ENCODE measurements at places on chromosomes 7 and 10.

DNA sequence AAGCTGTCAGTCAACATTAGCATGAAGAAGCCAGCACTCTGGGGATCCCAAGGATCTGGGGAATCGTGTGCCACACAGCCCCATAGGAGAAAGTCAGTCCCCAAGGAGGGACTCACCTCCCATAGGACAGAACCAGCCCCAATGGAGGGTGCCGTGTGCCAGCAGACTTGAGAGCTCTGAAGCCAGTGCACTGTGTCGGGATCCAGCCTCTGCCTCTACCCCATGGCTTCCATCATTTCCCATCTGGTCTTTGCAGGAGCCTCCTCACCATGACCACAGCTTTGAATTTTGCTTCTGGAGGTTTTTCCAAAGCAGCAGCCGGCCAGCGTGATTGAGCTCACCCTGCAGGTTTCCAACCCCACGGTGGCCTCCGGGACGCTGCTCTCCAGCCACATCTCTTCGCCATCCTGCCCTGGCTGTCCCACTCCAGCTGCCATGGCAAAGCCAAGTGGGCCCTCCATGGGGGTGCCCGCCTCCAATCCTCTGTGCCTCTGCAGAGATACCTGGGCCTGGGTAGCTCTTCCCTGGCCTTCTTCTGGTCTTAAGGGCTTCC lies 171.8 kb upstream of the SHH start:
- DNase-seq = no peak

- DNase-seq = no peak
These were observed 152.7 kb downstream of the ZNF438 start for GRCh38 chr10:30878920-30879319.

DNA sequence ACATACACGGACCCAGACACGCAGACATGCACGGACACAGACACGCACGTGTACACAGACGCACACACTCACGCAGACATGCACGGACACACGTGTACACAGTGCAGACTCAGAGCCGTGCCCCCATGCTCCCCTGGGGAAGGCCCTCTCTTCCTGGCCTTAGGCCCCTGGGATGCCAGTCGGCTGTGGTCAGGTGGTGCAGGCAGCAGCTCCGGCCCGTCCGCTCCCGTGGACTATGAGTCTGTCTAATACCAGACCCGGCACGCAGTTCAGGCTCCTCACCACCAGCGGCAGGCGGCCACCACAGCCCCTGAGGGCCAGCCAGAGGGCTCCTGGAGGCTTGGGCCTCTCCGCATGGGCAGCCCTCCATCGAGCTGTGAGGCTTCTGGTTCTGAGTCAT lies 52.0 kb upstream of the NKX6-2 start:
- DNase-seq = no peak

- no peak for DNase-seq
These were observed 739 bp downstream of the MPP7 start for GRCh38 chr10:28302012-28302637.

DNA sequence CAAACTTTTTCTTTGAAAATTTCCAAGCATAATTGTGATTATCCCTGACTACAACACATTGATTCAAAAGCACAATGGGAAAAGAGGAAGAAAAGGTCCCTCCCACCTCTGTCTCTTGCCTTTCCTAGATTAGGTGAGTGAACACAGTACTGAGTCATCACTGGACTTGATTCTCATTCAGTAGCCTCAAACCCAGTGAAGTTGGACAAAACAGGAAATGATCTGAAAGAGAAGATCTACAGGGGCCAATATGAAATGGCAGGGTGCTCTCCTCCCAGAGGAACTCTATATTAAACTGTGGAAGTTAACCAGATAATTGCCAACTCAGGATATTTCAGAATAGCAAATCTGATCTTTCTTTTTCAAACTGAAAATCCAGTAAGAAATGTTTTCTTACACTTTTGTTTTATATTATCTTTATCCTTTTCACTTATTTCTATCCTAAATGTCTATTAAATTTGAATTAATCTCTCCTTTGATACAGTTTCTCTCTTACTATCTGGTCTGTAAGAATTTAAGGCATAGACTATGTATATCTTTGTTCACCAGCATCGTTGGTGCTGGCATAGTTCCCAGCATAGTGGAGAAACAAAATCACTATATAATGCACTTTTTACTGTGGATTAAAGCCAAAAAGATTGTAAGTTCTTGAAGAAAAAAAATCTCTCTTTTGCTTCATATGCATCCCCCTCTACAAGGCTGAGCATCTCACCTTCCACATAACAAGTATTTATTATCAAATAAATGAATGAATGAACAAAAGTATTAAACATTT lies 41.4 kb upstream of the IKZF1 start:
- no peak for DNase-seq

DNA sequence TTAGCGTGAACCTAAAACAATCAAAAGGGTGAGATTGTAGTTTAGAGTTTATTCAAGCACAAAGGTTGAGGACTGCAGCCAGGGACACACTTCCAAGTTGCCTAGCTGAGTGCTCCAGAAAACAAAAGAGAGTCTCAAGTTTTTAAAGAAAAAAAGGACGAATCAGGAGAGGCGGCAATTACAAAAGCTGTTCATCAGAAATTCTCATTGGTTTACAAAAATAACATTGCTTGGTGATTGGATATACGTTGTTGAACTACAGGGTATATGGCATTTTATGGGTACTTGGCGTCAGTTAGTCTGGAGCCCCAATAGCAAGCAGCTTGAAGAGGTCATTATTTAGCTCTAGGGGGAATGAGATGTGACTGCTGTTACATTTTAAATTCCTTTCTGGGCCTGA lies 11.5 kb downstream of the ZNF438 start:
- DNase-seq = no peak

- no peak for DNase-seq
These were observed 37.0 kb upstream of the CHST15 start for GRCh38 chr10:124130198-124130900.

DNA sequence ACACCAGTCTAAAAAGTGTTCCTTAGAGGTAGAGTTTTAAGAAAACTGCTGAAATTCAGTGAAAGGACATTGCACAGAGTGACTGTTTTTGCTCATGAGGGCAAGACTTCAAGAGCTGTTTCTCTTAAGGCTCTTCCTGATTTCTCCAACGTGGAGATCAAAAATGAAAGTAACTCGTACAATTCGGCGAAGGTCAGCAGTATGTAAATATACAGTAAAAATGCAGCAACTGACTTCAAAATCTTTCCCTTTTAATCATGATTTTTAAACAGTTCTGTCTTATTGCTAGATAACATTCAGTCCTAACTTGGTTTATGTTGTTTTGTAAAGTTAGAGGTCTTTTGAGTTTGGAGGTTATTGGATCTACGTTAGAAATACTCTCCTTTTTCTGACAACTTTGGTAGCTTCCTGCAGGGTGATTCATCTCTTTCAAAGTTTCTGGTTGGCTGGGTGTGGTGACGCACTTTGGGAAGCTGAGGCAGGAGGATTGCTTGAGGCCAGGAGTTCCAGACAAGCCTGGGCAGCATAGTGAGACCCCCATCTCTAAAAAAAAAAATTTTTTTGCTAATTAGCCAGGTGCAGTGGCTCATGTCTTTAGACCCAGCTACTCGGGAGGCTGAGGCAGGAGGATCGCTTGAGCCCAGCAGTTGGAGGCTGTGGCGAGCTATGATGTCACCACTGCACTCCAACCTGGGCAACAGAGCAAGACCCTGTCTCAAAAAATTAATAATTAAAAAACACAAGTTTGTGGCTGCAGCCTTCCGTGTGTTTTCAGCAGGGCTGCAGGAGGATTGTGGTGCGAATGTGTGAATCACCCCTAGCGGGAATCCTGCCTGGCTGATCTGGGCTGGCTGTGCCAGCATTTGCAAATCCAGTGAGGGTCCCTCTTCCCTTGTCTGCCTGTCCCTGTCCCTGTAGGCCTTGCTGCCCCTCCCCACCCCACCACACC lies 29.2 kb upstream of the AP5Z1 start:
- DNase-seq = no peak

DNA sequence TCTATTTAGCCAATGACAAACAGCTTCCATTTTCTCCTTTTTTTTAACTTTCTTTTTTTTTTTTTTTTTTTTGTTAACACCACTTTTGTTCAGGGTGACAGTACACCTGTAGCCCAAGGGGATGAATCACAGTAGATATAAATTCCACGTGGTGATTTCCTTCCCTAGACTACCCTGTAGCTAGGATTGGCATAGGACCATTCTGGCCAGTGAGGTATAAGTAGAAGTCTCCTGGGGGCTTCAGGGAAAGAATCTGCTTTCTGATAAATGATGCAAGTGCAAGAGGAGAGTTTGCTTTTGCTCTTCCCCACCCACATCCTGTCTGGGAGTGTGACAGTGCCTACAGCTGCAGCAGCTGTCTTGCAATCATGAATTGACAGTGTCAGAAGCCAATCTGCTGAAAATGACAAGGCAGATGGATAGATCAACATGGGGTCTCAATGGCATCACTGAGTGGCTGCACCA lies 63.2 kb upstream of the TOMM7 start:
- peak; percentile 2 for DNase-seq

DNA sequence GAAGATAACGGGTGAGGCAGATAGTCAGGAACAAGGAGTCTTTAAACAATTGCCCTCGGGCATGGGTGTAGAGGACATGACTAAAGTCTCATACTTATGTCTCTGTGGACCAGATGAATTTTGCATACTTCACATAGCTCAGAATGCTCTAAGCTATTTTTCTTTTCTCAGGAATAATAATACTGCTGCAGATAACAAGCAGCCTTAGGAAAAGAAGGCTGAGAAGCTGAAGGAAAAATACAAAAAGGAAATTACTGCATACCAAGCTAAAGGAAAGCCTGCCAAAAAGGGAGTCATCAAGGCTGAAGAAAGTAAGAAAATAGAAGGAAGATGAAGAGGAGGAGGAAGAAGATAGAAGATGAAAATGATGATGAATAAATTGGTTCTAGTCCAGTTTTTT lies 13.4 kb upstream of the ERCC6 start:
- DNase-seq = no peak

DNA sequence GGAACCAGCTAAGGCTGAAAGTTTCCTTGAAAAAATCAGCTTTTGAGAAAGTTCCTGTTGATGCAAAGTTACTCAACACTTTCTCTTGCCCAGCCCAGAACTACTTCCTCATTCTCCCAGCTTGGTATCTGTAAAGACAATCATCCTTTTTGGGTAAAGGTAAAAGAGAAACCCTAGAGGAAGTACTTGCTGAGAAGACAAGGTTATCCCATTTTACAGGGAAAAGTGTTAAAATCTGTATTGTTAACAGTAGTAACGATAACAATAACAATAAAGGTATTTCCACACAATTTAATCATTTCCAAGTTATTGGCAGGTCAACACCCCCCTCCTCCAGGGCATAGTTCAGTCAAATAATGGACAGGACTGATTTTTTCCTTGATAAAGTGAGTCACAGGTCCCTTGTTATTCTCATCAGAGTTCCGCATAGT lies 2.4 kb downstream of the ALOX5 start:
- DNase-seq = no peak

DNA sequence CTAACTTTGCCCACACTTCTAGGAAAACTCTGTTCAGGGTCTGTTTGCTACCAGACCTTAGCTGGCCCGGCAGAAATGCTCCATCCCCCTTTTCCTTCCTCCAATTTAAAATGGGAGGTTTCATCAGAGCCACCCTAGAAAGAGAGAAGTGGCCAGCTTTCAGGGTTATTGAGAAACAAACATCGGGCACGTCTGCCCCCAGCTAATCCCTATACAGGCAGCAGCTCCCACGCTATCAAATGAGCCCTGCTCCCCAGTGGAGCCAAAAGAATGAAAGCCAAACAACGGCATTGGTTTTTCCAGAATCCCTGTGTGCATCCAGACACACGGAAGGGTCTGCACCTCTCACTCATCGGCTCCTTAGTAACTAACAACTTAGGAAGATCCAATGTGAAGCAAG lies 132.5 kb downstream of the GRID1 start:
- DNase-seq = no peak

DNA sequence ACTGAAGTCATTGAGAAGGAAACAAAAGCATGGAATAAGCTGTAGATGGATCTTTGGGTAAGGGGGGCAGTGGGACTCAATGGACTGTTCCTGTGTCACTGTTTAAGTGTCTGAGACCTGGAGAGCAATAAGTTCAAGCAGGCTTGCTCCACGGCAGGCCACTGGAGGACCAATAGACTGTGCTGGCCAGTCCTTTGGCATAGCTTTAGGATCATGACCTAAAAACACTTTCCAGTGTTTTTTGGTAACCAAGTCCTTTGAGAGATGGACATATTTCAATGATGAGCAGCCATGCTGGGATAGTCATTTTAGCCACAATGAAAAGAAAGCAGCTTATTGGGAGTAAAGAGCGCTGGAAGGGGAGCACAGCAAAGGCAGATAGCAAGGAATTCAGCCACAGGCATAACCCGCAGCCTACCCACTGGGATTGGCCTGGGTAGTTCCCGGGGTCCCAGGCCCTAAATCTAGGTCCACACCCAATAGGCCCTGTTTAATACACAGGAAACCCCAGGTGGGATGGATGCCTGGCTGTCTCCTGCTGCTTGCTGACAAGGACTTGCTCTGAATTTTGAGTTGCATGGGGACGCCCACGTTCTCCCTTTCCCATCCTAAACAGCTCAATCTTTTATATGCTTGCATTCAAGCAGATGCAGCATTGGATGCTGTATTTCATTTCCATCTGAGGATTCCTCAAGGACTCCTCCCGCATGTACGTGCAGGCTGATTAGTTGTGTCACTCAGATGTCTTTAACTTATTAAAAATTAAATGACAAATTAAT lies 727.2 kb downstream of the KCNMA1 start:
- DNase-seq = no peak

DNA sequence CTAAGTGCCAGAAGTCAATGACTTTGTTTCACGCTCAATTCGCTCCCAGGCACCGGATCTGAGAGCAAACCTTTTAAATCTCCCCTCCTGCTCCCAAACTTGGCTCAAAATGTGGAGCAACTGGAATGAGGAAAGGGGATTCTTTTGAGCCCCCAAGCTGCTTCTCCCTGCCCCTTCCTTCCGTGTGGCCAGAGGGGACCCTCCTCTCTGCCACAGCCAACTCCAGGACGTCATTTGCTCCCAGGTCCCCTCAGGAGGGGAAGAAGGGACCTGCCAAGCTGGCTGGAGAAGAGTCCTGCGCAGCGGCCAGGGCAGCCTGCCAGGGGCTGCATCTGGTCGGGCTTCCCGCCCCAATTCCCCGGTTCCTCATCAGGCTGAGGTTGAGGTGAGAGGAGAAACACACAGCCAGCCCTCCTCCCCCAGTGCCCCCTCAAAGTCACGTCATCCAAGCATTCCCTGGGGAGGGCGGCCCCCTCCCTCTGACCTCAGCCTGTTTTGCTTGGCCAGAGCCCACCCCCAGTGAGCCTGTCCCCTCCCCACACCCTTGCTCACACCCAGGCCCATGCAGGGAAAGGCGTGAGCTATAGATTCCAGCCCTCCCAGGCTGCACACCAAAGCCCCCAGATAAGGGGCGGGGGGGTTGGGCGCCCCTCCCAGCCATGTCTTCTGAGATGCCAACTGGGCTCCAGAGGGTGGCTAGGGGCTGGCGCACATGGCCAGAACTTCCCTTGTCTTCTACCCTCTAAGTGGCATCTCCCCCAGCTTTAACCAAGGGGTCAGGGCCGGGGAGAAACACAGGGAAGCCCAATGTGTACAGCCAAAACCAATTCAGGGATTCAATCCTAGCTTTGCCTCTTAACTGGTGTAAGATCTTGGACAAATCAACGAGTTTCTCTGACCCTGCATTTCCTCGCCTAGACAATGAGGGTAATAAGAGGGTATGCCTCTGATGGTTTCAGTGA lies 35.0 kb downstream of the SH3PXD2A start:
- DNase-seq = no peak

Data from stimulated activated CD8-positive, alpha-beta memory T cell treated with anti-CD3 and anti-CD28 coated beads, Interleukin-4, amount 100 ng/mL, for 1 hour (primary cell).